Activated naive CD4-positive, alpha-beta T cell treated with anti-CD3 and anti-CD28 coated beads, Interleukin-2, amount 50 U/mL, for 16 hours (primary cell): ENCODE measurements at places on chromosomes 2 and 18.

DNA sequence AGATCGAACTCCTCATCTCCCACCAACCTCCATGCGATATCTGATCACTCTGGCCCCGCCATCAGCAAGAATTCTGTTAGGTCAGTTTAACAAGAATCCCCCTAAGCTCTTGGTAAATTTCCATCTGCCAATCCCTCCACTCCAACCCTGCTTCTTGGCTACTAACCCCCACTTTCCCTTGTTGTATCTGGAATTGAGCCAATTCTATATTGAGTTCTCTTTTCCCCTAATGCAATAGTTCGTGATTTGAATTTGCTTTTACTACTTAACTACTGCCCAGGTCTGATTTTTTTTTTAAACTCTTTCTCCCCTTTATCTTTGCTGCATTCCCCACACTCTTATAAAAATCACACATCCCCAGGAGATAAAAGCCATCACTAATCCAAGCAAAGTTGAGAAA, 159.3 kb upstream of the STK17B start:
- no peak for DNase-seq

- DNase-seq = no peak
Observed at GRCh38 chr18:11955239-11956029, 25.9 kb upstream of the IMPA2 start.

DNA sequence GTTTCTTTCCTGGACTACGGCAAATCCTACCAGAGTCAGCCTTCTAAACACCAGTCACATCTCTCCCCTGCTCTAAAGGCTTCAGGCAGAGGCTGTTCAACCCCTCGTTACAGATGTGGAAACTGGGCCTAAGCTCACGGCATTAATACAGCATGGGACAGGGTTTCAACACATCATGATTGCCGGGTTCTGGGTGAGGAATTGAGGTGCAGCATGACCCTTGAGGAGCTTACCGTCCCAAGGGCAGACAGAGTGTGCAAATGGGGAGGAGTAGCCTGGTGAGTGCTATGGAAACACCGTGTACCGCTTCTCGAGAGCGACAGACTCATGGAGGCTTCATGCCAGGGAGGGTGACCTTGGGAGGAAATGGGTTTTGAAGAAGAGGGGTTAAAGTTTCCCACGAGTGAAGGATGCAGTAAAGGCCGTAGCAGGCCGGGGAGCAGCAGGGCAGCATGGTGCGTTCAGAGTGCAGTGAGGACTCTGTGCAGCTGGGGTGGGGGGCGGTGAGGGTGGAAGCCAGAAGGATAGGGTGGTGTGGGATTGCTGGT, 51.1 kb downstream of the TGOLN2 start:
- no peak for DNase-seq

DNA sequence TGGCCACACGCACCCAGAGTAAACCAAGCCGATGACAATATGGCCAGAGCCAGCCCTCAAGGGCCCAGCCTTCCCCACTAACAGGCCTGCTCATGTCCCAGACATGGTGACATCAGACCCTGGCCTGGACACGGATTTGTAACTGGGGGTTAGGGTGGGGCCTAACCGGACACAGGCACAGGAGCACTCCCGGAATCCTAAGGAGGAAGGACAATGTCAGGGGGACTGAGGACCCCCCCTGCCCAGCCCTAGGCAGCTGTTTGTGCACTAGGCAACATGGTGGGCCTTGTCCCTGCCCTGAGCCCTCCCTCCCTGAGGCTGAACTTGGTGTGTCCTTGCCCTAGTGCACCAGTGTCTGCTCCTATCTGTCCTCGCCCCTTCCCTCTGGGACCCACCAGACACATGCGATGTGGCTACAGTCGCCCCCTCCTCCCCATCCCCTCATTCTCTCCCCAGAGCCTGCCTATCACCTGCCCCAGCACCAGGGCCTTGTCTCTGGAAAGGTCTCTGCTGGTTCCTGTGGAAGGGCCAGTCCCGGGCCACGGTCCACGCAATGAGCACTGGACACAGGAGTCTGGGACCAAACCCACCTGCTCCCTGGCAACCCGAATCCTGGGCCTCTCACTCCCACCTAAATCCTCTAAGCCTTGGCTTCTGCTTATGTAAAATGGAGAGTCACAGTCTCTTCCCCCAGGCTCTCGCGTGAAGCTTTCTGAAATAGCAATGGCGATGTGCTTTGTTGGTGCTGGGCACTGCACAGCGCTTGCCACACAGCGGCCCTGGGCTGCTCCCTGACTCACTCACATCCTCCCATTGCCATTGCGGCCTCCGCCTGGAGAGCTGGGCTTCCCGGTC, 76.5 kb upstream of the RAB6C start:
- DNase-seq = no peak

DNA sequence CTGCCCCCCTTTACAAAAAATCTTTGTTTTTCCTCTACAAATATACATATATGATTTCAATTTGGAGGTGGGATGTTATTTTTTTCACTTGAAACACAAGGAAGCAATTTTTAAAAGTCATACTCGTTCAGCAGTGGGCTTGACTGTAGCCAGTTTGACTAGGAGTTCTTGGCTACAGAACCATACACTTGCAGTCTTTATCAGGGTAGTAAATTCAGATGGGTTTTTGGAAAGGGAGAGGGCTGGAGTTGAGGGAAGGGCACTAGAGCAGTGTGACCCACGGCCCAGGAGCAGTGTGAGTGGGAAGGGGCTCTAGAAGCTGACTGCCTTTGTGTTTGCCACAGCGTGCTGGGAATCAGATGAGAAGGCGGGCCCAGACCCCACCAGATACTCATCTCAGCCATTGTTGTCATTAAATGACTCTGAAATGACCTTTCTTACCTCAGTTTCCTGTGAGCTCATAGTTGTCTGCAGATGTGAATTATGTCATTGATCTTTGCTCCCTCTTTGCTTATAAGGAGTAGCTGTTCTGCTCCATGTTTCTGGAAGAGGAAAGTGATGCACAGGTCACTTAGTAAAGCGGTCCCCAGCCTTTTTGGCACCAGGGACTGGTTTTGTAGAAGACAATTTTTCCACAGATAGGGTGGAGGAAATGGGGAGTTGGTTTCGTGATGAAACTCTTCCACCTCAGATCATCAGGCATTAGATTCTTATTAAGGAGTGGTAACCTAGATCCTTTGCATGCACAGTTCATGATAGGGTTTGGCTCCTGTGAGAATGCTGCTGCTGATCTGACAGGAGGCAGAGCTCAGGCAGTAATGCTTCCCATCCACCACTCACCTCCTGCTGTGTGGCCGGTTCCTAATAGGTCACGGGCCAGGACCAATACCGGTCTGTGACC, 116.8 kb downstream of the SPTBN1 start:
- peak; percentile 50 for DNase-seq

GRCh38 chr2:28011322-28011737, 120.8 kb downstream of the BABAM2 start:
- DNase-seq = no peak

- DNase-seq = no peak
Observed at GRCh38 chr2:768451-768850, 91.2 kb upstream of the TMEM18 start.

- DNase-seq = peak; percentile 65
Observed at GRCh38 chr2:233867993-233868532, at the start of gene MSL3B. TSS of gene MSL3B (minus strand) at chr2:233868386.
